ENCODE measurements at places on chromosomes 1 and 21. TPM values are rescaled to one million over a fixed set of nuclear protein-coding genes. Genes with fewer than 3 reads are reported as not detected.

DNA sequence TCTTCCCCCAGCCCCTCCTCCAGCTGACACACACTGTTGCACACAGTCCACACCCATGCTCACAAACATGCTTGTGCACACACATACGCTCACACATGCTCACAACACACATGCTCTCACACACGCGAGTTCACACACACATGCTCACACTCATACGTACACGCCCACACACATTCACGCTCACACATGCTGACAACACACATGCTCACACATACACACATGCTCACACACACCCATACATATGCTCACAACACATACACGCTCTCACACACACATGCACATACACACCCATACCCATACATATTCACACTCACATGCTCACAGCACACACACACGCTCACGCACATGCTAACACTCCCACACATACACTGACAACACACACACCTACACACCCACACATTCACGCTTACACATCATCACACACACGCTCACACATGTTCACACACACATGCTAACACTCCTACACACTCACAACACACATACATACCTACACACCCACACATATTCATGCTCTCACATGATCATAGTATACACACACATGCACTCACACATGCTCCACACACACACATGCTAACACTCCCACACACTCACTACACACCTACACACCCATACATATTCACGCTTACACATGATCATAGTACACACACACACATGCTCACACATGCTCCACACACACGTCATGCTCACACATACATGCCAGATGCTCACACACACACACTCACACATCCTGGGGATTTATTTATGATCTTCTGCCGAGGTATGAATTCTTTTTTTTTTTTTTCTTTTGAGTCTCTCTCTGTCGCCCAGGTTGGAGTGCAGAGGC, 10.7 kb downstream of the DRAXIN start:
- H3K36me3 ChIP-seq, result no peaks in the 10 kb centered on the region
- H3K27me3 ChIP-seq, result peaks cover 15% of the 10 kb centered on the region
- H3K4me3 ChIP-seq, result no peak overlapping the region
- DNase-seq, result no peak
- H3K4me1 ChIP-seq, result no peaks in the 10 kb centered on the region
- no peak overlapping the region for H3K27ac ChIP-seq

KCND3 gene
- total RNA-seq, result 0.12 TPM

GRCh38 chr21:31142600-31142999, 104.3 kb upstream of the KRTAP19-8 start:
- H3K4me3 ChIP-seq, result no peak overlapping the region
- peaks cover 18% of the 10 kb centered on the region for H3K4me1 ChIP-seq
- H3K27ac ChIP-seq, result no peak overlapping the region
- DNase-seq, result no peak

- no peaks in the 10 kb centered on the region for H3K4me1 ChIP-seq
- no peak overlapping the region for H3K4me3 ChIP-seq
- no peak overlapping the region for H3K27ac ChIP-seq
- no peak for DNase-seq
- no peaks in the 10 kb centered on the region for H3K27me3 ChIP-seq
Observed at GRCh38 chr1:176338877-176339276, 124.1 kb upstream of the PAPPA2 start.

- H3K36me3 ChIP-seq, result peaks cover 2% of the 10 kb centered on the region
- no peak overlapping the region for H3K27ac ChIP-seq
Observed at GRCh38 chr1:51247022-51247421, 10.9 kb downstream of the RNF11 start.

DNA sequence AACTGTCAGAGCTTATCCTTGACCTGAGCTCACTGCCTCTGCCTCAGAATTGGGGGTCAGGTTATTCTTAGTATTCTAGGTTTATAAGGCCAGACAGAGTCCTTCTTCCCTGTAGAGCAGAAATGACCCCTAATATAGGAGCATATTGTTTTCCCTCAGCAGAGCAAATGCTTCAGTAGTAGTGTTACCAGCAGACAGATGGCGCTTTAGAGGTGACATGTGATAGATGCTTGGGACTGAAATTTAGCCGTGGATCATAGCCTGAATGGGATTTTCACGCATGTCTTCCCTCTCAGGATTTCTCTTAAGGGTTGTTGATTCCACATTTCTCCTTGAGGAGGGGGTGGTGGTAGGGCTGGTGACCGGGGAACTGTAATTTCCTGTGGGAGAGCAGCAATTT, 24.5 kb downstream of the ADARB1 start:
- no peaks in the 10 kb centered on the region for H3K36me3 ChIP-seq
- peaks cover 32% of the 10 kb centered on the region for H3K4me1 ChIP-seq
- H3K27ac ChIP-seq, result peak overlapping the region; percentile 80

GRCh38 chr1:167713330-167714081, 8.3 kb upstream of the MPZL1 start:
- no peaks in the 10 kb centered on the region for H3K27me3 ChIP-seq
- peaks cover 34% of the 10 kb centered on the region for H3K4me1 ChIP-seq
- DNase-seq, result no peak

- no peaks in the 10 kb centered on the region for H3K36me3 ChIP-seq
- H3K27ac ChIP-seq, result peak overlapping the region; percentile 99
- H3K4me1 ChIP-seq, result peaks cover 40% of the 10 kb centered on the region
- H3K27me3 ChIP-seq, result no peaks in the 10 kb centered on the region
Observed at GRCh38 chr1:150560576-150561253, 11.5 kb downstream of the ADAMTSL4 start.

KIAA1614 gene
- total RNA-seq, result 0.05 TPM

- H3K27me3 ChIP-seq, result no peaks in the 10 kb centered on the region
- H3K4me1 ChIP-seq, result no peaks in the 10 kb centered on the region
- no peak for DNase-seq
- no peak overlapping the region for H3K4me3 ChIP-seq
- H3K36me3 ChIP-seq, result no peaks in the 10 kb centered on the region
- no peak overlapping the region for H3K27ac ChIP-seq
Observed at GRCh38 chr1:96424877-96425276, 296.7 kb upstream of the PTBP2 start.

DNA sequence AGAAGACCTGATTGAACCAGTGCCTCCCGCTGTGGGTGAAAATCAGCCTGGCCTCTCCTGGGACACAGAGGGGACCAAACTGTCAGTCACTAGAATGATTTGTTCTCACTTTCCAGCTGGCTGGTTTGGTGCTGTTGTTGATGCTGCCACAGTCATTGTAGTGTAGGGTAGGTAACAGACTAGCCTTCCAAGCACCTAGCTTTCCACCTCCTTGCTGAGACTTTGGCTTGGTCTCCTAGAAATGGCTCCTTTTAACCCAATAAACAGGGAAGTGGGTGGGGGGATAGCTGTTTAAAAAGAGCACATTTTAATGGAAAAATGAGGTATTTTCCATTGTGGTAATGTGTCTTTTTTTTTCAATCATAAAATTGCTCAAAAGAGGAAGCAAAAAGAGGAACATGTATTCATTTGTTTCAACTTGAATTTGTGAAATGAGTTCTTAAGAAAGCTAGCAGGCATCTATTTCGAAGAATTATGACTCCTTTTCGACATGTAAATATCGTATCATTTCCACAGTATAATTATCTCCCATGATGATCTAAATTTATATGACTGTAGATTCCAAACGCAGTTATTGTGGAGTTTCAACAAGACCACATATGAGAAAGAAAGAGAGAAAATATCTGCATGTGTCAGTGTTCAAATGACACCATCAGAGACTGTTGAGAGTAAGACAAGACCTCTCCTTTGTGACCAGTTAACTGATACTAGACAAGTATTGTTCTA, 190.1 kb downstream of the HLX start:
- no peak for DNase-seq
- peaks cover 19% of the 10 kb centered on the region for H3K27me3 ChIP-seq
- no peak overlapping the region for H3K4me3 ChIP-seq
- no peaks in the 10 kb centered on the region for H3K36me3 ChIP-seq
- no peaks in the 10 kb centered on the region for H3K4me1 ChIP-seq
- no peak overlapping the region for H3K27ac ChIP-seq

GRCh38 chr1:58402444-58402843, 144.1 kb downstream of the OMA1 start:
- H3K36me3 ChIP-seq, result peaks cover 2% of the 10 kb centered on the region
- no peak for DNase-seq
- H3K4me3 ChIP-seq, result no peak overlapping the region
- H3K27me3 ChIP-seq, result peaks cover 20% of the 10 kb centered on the region

DNA sequence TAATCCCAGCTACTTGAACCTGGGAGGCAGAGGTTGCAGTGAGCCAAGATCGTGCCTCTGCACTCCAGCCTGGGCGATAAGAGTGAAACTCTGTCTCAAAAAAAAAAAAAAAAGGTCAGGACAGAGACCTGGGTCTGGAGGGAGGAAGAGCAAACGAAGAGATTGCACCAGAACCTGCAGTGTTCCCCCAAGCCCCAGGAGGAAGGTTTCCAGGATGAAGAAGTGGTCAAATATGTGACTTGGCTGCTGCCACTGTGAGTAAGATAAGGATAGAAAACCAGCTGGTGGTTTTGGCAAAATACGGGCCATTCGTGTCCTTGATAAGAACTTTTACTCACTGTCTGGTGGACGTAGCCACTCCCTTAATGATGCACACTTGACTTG, 42.2 kb downstream of the CLDN14 start:
- H3K27me3 ChIP-seq, result peaks cover 23% of the 10 kb centered on the region
- no peaks in the 10 kb centered on the region for H3K4me1 ChIP-seq
- no peak overlapping the region for H3K4me3 ChIP-seq

KCNT2 gene
- 1.1 TPM for total RNA-seq

IL10RB gene
- total RNA-seq, result 17.0 TPM

ZNF695 gene
- not detected for total RNA-seq

THEM5 gene
- 0.89 TPM for total RNA-seq

TDRD10 gene
- total RNA-seq, result 0.12 TPM

- no peak overlapping the region for H3K4me3 ChIP-seq
- no peak overlapping the region for H3K27ac ChIP-seq
- peaks cover 58% of the 10 kb centered on the region for H3K27me3 ChIP-seq
- H3K4me1 ChIP-seq, result peaks cover 3% of the 10 kb centered on the region
- no peaks in the 10 kb centered on the region for H3K36me3 ChIP-seq
- DNase-seq, result no peak
Observed at GRCh38 chr1:165492845-165493373, 48.0 kb upstream of the RXRG start.

DNA sequence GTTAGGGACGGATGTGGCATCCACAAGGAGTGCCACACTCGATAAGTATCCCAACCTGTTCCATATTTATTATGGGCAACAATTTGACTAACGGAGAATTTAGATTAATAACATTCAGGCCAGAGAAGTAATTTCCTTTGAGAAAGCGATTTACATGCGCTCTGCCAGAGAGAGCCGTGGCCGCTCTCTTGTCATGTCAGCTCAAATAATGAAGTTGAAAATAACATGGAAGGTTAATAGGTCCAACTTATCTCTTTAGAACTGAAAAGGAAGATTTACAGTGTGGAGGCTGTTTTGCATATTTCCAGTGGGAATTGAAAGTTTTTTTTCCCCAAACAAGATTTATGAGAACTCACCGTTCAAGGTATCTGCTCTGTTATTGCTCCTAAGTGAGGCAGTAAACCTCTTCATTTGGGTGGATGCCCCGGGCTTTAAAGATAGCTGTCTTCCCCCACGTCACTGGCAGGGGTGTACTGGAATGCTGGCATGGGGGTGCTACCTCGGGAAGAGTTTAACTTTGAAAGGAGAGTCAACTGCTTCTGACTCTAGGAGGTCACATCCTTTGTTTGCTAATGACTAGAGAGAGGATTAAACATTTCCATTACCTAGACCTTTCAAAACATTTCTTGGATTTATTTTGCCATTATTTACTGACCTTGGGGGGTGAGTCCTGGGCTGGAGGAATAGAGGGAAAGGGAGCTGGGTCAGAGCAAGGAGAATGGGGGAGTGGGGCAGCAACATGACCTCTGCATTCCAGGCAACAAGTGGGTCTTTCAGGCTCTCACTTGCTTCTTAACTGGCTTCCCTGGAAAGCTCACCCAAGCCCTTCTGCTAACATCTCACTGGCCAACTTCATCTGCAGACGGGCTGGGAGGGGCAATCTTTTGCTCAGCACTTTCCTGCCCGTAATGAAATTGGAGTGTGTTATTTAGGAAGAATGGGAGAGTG, 204.2 kb downstream of the CAMTA1 start:
- no peaks in the 10 kb centered on the region for H3K36me3 ChIP-seq
- H3K4me3 ChIP-seq, result no peak overlapping the region
- no peak overlapping the region for H3K27ac ChIP-seq
- no peak for DNase-seq

- H3K4me3 ChIP-seq, result no peak overlapping the region
- DNase-seq, result no peak
- no peak overlapping the region for H3K27ac ChIP-seq
- peaks cover 82% of the 10 kb centered on the region for H3K27me3 ChIP-seq
- H3K4me1 ChIP-seq, result peaks cover 8% of the 10 kb centered on the region
Observed at GRCh38 chr1:94544706-94545490, 3.3 kb upstream of the F3 start.

DNA sequence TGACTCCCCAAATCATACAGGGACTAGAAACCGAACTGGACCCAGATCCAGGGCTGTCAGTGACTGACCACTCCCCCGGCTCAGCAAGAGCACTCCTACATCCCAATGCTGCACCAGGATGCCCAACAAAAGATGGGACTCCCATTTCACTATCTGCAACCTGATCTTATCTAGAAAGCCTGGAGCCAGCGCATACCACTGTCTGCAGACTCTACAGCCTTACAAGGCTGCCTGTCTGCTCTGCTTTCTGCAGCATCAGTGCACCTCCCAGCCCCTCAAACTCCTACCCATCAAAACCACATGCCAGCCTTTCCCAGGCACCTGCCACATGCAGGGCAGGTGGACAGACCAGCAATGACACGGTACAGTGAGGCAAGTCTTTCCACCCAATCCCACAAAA, 52.2 kb downstream of the SSBP3 start:
- peak overlapping the region; percentile 96 for H3K27ac ChIP-seq
- H3K27me3 ChIP-seq, result no peaks in the 10 kb centered on the region
- no peak overlapping the region for H3K4me3 ChIP-seq

JAM2 gene
- 0.21 TPM for total RNA-seq

DNA sequence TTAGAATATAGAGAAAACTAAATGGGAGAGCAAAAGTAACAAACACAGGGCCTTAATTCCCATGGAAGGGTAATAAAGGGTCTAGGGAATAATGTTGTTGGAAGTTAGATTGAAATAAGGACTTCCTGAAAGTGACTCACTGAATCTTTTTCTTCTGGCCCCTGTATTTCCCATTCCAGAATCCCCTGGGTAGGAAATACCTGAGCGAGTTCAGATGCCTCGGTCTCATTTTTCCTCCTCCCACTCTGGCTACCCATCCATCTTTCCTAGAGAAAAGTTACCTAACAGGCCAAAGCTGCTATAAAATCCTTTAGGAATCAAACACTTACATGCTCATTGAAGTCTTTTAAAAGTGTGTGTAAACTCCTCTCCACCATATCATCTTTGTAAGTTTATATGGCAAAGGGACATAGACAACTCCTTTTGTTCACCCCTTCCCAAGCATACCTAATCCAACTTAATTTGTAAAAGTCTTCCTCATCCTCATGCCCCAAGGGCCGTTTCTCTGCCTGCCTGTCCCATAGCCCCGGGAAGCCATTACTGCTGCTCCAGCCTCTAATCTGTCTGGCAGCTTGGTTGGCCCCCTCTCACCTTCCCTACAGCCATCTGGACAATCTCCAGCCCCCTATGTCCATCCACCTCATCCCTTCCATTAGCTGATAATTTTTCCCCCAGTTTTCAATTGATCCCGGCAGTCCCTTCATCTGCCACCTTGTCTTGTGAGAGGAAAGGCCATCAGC, 3.3 kb upstream of the MEF2D start:
- no peaks in the 10 kb centered on the region for H3K27me3 ChIP-seq
- peaks cover 38% of the 10 kb centered on the region for H3K4me1 ChIP-seq
- H3K36me3 ChIP-seq, result peaks cover 2% of the 10 kb centered on the region
- DNase-seq, result no peak
- peak overlapping the region; percentile 99 for H3K27ac ChIP-seq
- H3K4me3 ChIP-seq, result peak overlapping the region; percentile 80

Measured in T-helper 17 cell (primary cell).